ENCODE measurements at places on chromosomes 4 and X. TPM values are rescaled to one million over a fixed set of nuclear protein-coding genes. Genes with fewer than 3 reads are reported as not detected.
A peak's percentile ranks its signal among the peaks of the same experiment; 100 is the strongest.

DNA sequence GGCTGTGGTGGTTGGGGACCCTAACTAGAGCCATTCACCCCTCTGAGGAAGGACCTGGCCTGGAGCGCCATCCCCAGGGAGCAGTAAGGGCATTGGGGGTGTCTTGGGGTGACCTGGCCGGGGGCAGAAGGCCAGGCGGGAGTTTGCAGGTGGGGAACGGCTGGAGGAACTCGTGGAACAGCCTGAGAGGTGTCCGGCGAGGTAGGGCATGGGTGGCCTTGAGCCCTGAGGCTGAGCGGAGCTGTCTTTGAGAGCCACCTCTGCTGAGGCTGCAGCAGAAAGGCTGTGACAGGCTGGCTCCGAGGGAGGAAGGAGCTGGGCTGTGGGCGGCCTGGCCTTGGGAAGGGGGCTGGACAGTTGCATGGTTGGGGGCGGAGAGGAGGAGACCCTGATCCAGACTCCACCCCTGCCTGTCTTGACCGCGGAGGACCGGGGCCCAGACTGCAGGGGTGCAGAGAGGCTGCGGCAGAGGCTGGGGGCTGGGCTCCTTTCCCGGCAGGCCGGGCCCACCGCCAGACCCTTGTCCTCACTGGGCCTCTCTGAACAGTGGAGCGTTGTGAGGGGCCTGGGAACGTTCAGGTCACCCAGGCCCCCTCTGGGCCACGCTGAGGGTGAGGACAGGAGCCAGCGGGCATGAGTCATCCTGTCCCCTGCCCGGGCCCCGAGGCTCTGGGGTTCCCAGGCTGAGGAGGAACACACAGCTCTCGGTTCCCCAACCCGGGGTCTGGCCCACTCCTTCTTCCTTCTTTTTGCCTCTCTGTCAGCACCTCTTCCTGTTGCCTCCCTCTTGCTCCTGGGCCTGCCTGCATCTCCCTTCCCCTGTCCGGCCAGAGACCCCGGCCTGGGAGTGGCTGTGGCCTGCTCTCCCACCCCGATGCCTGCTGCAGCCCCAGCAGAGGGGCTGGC is 8.1 kb downstream of the SH3BP2 start:
- no peaks in the 10 kb centered on the region for H3K27me3 ChIP-seq
- H3K4me1 ChIP-seq, result peaks cover 93% of the 10 kb centered on the region
- H3K36me3 ChIP-seq, result no peaks in the 10 kb centered on the region
- H3K27ac ChIP-seq, result peak overlapping the region; percentile 87
- peak overlapping the region; percentile 43 for H3K4me3 ChIP-seq

GRCh38 chrX:85499400-85499799 is 119.9 kb upstream of the POF1B start:
- H3K4me1 ChIP-seq, result no peaks in the 10 kb centered on the region
- no peaks in the 10 kb centered on the region for H3K27me3 ChIP-seq
- no peaks in the 10 kb centered on the region for H3K36me3 ChIP-seq

DNA sequence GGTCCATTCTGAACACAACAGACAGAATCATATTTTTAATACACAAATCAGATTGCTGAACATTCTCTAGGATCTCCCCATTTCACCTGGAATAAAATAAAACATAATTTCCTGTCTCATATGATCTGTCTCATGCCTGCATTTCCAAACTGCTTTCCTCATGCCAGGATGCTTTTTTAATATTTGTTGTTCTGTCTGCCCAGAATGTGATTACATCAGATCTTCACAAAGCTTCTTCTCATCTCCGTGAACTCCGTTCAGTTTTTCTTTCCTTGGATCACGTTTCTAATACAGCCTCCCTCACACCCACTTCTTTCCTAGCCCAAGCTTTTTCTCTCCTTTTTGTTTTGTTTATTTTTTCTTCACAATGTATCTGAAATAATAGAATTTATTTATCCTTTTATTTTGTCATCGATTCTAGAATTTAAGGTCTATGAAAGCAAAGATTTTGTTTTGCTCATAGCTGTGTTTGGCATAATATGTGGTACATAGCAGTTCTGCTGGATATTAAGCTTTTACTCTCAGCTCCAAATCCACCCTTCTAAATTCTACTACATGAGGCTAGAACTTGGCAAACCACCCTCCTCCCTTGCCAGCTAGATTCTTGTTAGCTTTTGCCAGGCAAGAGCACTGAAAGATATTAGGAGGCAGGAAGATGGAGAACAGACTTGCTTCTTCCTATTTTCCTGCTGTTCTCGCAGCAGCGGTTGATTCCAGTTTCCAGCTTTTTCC is 165.5 kb upstream of the SLIT2 start:
- H3K36me3 ChIP-seq, result no peaks in the 10 kb centered on the region
- H3K4me1 ChIP-seq, result no peaks in the 10 kb centered on the region
- H3K4me3 ChIP-seq, result no peak overlapping the region
- no peak for DNase-seq

The EOLA1 gene
- total RNA-seq, result 15.8 TPM

DNA sequence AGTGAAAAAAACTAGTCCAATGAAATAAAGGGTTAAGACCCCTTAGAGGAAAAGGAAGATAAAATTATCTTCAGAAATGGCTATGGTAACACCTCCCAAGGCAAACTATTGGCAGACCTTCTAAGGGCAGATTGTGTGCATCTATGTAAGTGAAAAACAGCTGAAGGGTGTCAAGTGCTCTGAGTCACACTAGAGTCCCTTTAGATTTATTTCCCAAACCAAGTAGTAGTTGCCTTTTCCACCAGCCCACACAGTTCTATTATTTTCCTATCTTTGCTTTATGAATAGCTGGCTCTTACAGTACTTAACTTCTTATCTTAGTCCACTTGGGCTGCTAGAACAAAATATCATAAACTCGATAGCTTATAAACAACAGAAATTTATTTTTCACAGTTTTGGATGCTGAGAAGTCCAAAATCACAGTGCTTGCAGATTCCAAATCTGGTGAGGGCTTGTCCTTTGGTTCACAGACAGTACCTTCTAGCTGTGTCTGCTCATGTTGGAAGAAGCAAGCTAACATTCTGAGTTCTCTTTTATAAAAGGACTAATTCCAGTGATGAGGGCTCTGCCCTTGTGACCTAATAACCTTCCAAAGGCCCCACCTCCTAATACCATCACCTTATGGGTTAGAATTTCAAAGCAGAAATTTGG is 143.6 kb downstream of the GRID2 start:
- no peak overlapping the region for H3K27ac ChIP-seq
- no peak for DNase-seq
- H3K4me3 ChIP-seq, result no peak overlapping the region
- H3K27me3 ChIP-seq, result no peaks in the 10 kb centered on the region

DNA sequence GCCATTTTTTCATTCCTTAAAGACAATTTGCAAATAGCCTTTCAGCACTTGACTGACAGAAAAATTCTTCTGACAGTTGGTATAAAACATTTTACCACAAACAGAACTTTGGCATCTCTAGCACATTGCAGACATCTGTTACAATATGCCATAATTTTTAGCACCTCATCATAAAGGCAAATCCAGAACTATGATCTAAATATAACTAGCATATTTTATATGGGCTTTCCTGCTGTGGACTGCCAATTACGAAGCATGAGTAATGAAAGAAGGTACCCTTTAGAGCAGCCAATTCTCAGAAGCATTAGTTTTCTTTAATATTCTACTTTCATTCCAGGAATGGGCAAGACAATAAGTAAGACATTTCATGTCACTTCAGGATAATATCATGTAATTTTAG is 647.4 kb upstream of the GALNT7 start:
- no peak overlapping the region for H3K27ac ChIP-seq
- no peak for DNase-seq
- H3K27me3 ChIP-seq, result no peaks in the 10 kb centered on the region
- no peaks in the 10 kb centered on the region for H3K4me1 ChIP-seq
- no peak overlapping the region for H3K4me3 ChIP-seq
- no peaks in the 10 kb centered on the region for H3K36me3 ChIP-seq

The F11 gene
- total RNA-seq, result 24.7 TPM

DNA sequence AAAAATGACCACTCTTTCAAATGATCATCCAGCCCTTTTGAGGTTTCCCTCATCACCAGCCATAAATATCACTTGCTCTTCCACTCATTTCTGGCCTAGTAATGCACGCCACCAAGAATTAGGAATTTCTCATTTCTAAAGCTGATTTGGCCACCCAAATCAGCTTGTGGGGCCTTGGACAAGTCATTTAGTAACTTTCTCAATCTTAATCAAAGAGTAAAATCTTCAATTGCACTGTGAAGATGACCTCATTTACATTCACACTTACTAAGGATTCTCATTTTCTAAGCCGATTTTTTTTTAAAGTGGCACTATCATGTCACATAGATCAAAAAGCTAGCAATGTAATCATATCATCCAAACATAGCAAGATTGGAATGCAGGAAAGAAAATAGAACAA is 150.0 kb upstream of the HHIP start:
- H3K27me3 ChIP-seq, result no peaks in the 10 kb centered on the region
- no peak for DNase-seq
- H3K4me1 ChIP-seq, result no peaks in the 10 kb centered on the region
- H3K27ac ChIP-seq, result no peak overlapping the region
- H3K36me3 ChIP-seq, result no peaks in the 10 kb centered on the region

DNA sequence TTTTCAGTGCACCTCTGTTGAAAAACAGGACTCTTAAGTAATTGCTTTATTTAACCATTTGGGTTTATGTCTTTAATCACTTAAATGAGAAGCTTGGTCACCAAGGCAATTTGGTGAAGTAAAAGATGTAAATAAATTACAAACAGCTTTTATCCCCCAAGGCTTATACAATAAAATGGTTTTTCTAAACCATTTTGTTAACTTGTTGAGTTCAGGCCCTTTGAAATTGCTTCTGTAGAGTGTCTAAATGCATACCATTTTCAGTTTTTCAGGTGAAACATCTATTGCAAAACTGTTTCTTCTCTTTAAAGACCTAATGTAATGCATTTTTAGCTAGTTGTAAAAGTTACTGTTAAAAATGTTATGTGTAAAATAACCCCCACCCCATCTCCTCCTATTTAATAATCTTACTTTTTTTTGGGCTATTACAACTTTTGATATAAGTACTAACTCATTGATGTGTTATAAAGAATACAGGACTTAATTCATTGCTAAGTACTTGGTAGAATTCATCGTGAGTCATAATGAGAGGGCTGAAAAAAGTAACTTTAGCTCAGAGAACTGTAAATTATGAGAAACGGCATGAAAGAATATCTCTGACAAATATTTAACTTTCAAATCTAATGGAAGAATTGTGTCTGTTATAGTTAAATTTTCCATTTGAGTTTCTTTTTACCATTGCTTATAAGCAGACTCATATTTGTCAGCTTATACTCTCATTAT is 4.5 kb downstream of the RAPGEF2 start:
- H3K27me3 ChIP-seq, result no peaks in the 10 kb centered on the region
- H3K4me3 ChIP-seq, result no peak overlapping the region
- no peak for DNase-seq
- H3K27ac ChIP-seq, result no peak overlapping the region
- peaks cover 21% of the 10 kb centered on the region for H3K4me1 ChIP-seq

- DNase-seq, result no peak
- H3K36me3 ChIP-seq, result no peaks in the 10 kb centered on the region
- no peak overlapping the region for H3K27ac ChIP-seq
- no peaks in the 10 kb centered on the region for H3K27me3 ChIP-seq
These were observed 88.2 kb upstream of the STS start for GRCh38 chrX:7059214-7059838.

DNA sequence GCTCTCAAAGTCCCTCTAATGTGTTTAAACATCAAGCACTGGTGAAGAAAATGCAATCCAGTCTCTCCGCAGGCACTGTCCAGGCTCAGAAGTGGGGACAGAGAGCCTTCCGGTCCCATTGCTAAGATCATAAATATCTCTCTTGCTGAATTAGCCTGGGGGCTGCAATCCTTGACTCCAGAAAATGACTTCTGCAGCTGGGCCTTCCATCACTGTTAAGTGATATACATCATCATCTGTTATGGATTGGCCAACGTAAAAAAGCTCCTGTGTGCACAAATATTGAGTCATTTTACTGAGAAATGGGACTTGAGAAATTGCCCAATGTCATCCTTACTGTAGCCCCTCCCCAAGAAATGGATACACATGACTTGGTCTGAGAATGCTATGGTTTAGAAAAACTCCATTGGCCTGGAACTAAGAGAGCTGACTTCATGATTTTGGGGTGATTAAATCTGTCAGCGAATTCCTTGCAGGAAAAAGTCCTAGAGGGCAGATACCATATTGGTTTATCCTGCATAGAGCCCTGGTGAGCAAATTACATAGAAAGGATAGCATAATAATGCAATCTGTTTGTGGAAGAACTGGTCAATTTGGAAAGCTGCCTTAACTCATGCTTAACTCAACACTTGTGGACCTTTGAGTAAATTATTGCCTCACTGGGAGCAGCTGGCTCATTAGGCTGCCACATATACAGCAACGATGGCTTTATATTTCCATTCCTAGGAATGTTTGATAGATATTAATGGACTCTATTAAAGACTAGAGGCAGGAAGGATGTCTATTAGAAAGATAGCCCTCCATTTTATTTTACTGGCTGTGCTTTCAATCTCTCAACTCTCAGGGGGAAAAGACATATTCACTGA is 346.1 kb downstream of the GBA3 start:
- no peaks in the 10 kb centered on the region for H3K4me1 ChIP-seq
- no peaks in the 10 kb centered on the region for H3K27me3 ChIP-seq
- H3K27ac ChIP-seq, result no peak overlapping the region
- H3K4me3 ChIP-seq, result no peak overlapping the region

The CXCR3 gene
- 1.6 TPM for total RNA-seq

GRCh38 chrX:108198420-108198819 is 106.8 kb downstream of the ATG4A start:
- no peak overlapping the region for H3K27ac ChIP-seq
- H3K4me3 ChIP-seq, result no peak overlapping the region
- DNase-seq, result no peak
- H3K4me1 ChIP-seq, result no peaks in the 10 kb centered on the region

DNA sequence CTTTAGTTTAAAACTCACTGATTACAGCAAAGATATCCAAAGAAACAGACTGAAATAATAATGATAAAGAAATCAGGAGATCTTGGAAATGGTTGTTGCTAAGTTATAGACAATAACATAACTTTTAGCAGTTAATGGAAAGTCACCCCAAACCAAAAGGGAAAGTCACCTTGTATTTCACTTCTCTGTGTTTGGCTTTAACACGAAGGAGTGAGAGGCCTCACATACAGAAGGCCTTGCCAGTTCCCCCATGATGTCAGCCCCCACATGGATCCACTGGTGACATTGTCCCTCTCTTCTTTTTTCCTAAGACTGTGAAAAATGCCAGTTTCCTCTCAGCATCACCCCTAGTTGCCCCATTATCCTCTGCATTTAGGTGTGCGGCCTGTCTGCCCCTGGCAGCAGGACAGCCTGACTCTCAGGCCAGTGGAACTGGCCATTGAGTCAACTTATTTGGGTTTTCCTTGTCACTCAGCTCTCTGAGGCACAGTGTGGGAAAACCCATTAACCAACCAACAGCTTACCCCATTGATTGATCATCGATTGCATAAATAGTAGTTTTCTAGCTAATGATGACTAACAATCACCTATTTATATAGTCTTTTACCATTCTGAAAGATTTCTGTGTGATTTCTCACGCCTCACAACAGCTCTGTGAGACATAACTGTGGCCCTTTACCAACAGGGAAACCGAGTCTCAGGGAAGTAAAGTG is 308.1 kb downstream of the PTTG2 start:
- DNase-seq, result no peak
- H3K4me3 ChIP-seq, result no peak overlapping the region
- no peak overlapping the region for H3K27ac ChIP-seq
- H3K27me3 ChIP-seq, result no peaks in the 10 kb centered on the region

Measured in upper lobe of right lung (tissue), 1 donor.